Camera-type eye (tissue), 1 donor: ENCODE measurements at places on chromosomes 7 and 10. TPM values are rescaled to one million over a fixed set of nuclear protein-coding genes. Genes with fewer than 3 reads are reported as not detected.

The CYP2C8 gene
- 2.6 TPM for total RNA-seq

The HECTD2 gene
- total RNA-seq = 69.3 TPM

The TMEM130 gene
- total RNA-seq = 14.4 TPM

The GIMAP5 gene
- total RNA-seq = 14.8 TPM

The NAT16 gene
- 0.82 TPM for total RNA-seq

The SPDYE16 gene
- total RNA-seq = 1.2 TPM

The PPP1R3A gene
- 11.1 TPM for total RNA-seq

The ZNF680 gene
- total RNA-seq = 48.2 TPM

The NOS3 gene
- 7.9 TPM for total RNA-seq

The ASB15 gene
- not detected for total RNA-seq

The IKZF1 gene
- total RNA-seq = 4.4 TPM

The ADAM22 gene
- 42.2 TPM for total RNA-seq

The FAM237B gene
- total RNA-seq = not detected

The SPDYE2 gene
- total RNA-seq = 0.27 TPM
